Effector memory CD4-positive, alpha-beta T cell (primary cell): ENCODE measurements at places on chromosomes 4 and X.

DNA sequence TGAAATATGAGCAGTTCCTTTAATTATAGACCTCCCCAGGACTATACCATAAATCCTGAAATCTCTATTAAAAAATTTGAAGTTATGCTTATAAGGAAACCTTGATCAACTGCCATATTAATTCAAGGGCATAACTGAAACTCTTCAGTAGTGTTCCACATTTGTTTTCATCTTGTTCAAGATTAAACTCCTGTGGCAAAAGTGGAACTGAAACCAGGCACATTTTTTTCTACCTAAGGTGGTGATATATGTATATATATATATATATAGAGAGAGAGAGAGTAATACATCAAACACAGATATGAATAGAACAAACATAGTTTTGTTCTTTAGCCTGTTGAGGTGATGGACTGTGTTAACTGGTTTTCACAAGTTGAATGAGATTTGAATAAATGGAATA, 287.9 kb downstream of the DACH2 start:
- DNase-seq = no peak

DNA sequence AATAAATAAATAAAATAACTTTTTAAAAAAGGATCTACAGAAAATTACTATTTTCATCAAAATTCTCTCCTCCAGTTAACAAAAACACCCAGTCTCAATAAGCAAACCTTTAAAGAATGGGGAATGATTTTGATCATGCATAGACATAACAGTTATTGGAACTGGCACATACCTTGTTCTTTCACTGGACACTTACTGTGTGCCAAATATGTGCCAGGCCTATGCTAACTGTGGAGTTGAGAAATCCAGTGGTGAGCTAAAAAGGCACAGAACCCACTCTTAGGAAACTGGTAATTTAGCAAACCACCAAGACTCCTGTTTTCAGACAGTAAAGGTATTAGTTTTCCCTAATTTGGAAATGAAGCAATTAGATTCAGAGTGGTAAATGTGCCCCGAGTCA, 39.1 kb downstream of the CLOCK start:
- no peak for DNase-seq

DNA sequence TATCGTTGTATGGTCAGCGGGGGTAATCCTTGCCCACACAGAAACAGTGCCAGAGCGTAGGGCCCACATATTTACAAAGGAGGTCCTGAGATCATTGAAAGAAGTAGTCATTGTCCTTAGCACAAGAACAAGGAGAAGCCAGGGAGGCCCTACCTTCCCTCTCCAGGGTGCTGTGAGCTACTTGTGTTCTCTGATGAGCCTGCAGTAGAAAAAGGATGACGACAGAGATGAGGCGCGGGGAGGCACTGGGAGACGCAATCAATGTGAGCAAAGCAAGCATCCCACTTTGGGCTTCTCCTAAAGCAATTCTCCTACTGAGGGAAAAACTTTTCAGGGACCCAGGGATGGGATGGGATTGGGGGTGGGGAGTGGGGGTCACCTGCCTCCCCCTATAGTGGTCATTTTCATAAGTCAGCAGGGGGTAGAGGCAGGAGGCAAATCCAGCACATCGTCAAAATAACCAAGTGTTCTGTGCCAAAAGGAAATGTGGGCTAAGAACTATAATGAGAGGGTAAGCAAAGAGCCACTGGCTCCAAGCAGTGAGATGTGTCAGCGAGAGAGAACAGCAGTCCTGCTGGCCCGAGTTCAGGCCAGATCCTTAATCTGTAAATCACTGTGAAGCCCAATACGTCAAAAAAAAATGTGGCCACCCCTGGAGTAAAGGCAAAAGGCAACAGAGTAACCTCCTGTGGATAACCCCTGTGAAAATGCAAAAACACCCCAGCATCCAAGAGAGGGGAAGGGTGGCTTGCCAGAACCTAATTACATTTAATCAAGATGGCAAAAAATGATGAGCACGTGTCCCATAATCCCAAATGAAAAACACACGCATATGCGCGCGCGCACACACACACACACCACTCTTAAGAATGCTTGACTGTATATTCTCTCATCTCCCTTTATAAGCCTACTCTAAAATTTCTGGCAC, 136.6 kb upstream of the HHIP start:
- DNase-seq = no peak

GRCh38 chr4:182103614-182104319, 139.4 kb upstream of the TENM3 start:
- no peak for DNase-seq

- no peak for DNase-seq
Observed at GRCh38 chr4:2269206-2269531, 7.3 kb upstream of the MXD4 start.

DNA sequence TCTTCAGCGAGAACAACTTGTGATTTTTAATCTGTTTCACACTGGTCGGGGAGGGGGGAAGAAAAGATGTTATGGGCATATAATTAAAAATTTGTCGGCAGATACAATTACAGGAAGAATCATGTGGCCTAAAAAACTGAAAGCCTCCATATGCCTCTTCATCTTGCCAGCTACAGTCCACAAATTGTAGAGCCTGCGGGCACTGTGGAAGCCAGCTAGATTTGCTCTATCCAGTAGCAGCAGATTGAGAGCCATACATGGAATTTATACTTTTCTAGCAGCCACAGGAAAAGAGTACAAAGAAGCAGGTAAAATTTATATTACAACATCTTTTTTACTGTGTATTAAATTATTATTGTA, 147.3 kb downstream of the TBL1X start:
- DNase-seq = no peak

GRCh38 chrX:35339796-35340195, 397.2 kb downstream of the FAM47B start:
- DNase-seq = no peak

GRCh38 chrX:150238632-150239382, 124.3 kb upstream of the MAMLD1 start:
- DNase-seq = no peak

- DNase-seq = no peak
Observed at GRCh38 chrX:17606231-17606630, 131.1 kb upstream of the SCML1 start.

DNA sequence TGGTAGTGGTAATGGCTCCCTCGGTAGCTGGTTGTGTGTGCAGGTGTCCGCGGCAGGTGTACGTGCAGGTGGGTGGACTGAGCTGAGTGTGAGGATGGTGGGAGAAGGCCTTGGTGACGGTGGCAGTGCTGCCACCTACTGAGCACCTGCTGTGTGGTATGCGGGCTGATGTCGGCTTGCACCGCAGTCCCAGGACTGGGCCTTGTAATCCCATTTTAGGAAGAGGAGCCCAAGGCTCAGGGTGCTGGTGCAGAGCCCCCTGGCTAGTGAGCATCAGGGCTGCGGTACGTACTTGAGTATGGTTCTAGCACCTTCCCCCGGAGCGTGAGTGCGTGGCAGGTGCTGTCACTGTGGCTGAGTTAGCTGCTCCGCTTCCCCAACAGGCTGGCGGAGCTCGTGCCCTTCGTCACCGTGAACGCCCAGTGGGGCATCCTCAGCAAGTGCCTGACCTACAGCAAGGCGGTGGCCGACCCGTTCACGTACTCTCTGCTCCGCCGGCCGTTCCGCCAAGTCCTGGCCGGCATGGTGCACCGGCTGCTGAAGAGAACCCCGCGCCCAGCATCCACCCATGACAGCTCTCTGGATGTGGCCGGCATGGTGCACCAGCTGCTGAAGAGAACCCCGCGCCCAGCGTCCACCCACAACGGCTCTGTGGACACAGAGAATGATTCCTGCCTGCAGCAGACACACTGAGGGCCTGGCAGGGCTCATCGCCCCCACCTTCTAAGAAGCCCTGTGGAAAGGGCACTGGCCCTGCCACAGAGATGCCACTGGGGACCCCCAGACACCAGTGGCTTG, 5.7 kb upstream of the CPZ start:
- DNase-seq = no peak

- DNase-seq = no peak
Observed at GRCh38 chrX:10021461-10022272, 54.5 kb downstream of the CLDN34 start.

DNA sequence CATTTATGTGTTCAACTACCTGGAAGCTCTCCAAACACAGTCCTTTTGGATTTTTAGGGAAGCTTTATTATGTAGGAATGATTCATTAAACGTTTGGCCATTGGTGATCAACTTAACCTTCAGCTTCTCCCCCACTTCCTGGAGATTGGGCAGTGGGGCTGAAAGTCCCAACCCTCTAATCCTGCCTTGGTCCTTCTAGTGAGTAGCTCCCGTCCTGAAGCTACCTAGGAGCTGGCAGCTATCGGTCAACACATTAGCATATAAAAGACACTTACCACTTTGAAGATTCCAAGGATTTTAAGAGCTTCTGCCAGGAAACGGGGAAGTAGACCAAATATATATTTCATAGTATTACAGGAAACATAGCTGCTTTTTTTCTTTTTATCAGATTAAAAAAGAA, 69.7 kb downstream of the MCUB start:
- no peak for DNase-seq

DNA sequence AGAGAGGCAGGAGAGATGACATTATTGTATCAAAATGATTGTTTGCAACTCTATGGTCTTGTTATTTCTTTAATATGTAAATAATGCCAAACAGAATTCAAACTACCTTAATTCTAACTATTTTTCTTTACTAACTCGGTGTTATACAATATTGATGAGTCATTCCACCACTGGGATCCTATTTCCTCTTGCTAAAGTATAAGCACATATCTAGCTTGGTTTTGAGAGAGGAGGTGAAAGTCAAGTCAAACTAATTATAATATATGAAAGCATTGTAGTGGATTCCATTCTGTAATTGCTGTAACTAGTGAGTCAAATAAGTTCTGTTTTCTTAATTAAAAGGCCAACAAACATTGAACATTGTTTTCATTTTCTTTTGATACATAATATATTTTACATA, 837.6 kb downstream of the PDHA2 start:
- no peak for DNase-seq

- DNase-seq = no peak
Observed at GRCh38 chr4:74640111-74640903, 154.0 kb downstream of the BTC start.
